ENCODE measurements at places on chromosomes 11 and 22.

DNA sequence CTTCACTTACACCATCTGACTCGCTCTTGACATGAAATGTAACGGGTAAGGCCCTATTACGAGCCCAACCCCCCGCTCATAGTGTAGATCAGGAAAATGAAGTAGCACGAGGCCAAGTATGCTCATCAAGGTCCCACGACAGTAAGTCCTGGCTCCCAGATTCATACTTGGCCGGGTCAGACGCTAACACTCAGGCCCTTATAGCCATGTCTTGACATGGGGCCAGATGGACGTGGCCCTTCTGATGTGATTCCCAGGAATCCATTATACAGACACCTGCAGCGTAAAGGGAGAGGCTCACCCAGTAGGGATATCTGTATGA is 175.1 kb downstream of the CEP164 start:
- DNase-seq: no peak

DNA sequence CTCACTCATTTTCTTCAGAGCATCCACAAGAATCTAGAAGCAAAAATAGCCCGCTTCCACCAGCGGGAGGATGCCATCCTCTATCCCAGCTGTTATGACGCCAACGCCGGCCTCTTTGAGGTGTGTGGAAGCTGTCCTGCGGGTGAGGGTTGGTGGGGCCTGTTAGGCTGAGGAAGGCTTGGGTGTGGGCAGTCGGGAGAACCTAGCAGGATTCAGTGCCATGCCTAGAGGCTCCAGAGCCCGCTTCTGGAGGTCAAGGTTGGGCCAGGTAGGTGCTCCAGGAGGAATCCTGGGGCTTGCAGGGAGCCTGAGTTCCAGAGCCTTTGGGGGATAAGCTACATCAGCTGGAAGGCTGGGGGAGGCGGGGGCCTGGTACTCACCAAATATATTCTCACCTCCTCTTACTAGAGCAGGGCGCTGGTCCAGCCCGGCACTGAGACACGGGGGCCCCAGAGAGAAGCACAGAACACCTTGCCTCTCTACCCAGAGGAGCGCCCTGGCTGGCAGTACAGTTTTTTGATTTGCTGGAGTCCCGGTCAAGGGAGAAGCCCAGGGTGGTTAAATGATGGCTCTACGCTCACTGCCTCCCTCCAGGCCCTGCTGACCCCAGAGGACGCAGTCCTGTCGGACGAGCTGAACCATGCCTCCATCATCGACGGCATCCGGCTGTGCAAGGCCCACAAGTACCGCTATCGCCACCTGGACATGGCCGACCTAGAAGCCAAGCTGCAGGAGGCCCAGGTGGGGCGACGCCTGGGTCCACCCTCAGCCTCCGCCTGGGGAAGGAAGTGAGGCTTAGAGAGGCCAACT is 5.3 kb downstream of the GCAT start:
- DNase-seq: no peak

GRCh38 chr11:15562230-15562629 is 447.5 kb downstream of the INSC start:
- DNase-seq: no peak

- no peak for DNase-seq
Measured at GRCh38 chr22:22397292-22397870, 111.2 kb downstream of the ZNF280B start.

DNA sequence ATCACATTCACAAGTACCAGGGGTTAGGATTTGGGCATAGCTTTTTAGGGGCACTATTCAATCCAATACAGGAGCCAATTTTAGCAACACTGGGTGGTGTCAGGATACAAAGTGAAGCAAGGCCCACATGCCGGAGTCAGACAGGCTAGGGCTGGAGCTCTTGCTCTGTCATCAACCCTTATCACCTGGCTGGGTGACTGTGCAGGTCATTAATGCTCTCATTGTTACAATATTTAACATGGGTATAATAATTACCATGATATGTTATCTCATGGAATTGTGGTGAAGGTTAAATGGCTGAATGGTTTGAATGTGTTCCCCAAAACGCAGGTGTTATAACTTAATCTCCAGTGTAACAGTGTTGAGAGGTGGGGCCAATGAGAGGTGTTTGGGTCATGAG is 143.3 kb upstream of the THY1 start:
- DNase-seq: no peak

DNA sequence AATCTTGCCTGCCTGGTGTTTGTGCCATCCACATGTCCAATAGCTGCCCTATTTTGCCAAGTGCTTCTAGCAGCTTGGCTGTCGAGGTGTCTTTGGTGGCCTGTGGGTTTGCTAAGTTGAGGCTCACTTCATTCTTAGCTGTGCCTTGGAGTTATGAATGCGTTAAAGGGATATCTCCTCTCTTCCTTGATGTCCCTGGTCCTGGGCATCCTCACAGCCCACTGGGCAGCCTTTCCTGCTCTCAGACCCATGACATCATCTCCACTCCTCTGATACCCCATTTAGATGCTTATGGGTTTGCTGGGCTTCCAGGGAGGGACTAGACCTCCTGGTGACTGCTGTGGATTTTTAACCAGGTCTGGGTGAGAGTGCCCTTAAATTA is 1.3 kb downstream of the LDLRAD3 start:
- no peak for DNase-seq

DNA sequence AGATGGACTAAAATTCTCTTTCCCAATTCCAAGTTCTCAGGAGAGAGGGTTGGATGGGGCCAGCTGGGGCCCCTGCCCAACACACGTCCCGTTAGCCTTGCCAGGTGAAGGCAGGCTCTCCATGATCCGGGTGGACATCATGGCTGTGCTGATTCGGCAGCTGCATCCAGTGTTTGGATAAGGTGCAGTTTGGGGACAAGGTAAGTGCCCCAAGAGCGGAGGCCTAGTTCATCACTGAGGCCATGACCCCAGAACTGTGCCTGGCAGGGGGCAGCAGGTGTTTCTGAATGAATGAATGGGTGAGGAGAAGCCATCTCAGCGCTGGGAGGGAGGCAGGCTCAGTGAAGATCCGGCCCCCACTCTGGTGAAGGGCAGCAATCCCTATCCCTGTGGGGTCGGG is 520.4 kb downstream of the TBC1D22A start:
- no peak for DNase-seq

DNA sequence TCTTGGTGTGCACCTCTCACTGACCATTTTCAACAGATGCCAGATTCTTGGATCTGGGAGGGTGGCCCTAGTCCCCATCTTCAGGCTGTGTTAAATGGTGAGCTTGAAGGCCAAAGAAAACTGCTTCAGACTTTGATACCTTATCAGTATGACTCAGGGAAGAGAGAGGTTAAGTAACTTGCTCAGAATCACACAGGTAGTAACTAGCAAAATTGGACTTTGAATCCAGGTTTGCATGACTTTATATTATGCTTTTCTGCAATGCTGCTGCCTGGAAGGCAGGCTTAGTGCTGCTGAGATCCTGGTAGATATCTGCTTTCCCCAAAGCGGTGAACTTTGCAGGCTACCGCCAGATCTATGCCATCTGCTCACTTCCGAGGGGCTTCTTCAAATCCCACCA is 487.3 kb downstream of the INSC start:
- DNase-seq: no peak

GRCh38 chr11:77517226-77517625 is 43.3 kb upstream of the PAK1 start:
- no peak for DNase-seq

DNA sequence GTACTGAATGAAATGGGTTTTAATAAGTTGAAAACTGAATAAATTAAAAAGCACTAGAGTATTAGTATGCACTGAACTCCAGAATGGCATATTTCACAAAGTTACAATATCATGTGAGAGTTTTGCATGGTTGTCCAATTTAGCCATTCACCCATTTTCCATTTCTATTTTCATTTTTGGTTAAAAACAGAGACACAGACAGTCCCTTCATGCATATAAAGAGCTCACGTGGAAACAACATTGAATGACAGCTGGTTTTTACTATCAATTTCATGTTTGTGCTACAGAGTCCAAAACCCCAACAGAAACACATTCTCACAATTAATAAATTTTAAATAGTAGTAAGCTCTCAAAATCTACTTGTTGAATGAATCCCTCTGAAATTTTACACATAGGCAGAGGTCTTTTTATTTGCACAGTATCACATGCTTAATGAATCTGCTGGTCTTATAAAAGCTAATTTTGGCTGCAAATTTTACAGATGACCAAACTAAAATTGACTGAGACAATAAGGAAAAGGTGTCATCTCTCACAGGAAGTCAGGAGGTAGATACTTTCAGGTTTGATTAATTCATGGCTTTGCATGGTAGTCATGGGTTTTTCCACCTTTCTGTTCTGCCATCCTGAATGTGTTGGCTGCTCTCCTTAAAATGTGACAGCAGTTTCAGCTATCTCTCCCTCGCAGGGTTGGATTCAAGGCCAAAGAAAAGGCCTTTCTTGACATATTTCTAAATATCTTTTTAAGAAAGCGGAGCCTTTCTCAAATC is 20.6 kb upstream of the DDI1 start:
- no peak for DNase-seq

GRCh38 chr11:413120-414081 is 1.4 kb downstream of the SIGIRR start:
- no peak for DNase-seq

DNA sequence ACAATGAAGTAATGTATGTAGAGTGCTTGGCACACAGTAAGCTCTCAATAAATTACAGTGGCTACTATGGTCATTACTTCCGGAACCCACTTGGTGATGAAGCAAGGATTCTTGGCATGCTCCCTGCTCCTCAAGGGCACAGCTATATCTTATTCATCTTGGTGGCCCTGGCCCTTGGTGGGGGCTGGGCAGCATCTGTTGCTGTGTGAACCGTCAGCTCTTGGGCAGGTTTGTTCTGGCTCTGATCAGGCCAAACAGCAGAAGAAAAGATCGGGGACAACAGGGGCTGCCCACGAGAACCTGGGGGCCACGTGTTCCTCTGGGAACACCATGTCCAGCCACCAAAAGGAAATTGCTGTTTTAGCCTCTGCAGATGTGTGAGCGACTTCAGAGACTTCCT is 136.9 kb upstream of the SYT13 start:
- no peak for DNase-seq

DNA sequence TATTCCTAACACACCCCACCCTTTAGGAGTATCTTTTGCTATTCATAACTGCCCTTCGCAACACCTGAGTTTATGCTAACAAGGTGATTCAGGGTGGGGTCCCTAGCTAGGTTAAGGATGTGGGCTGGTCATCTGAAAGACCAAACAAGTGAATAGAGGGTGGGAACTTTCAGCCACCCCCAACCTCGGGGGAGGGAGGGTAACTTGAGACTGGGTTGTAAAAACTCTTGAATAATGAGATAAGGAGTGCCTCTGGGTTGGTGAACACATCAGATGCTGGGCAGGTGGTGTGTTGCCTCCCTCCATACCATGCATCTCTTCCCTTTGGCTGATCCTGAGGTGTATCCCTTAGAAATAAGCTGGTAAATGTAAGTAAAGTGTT is 111.5 kb downstream of the SWAP70 start:
- no peak for DNase-seq

- DNase-seq: no peak
Measured at GRCh38 chr22:45831394-45831793, 145.6 kb downstream of the WNT7B start.

DNA sequence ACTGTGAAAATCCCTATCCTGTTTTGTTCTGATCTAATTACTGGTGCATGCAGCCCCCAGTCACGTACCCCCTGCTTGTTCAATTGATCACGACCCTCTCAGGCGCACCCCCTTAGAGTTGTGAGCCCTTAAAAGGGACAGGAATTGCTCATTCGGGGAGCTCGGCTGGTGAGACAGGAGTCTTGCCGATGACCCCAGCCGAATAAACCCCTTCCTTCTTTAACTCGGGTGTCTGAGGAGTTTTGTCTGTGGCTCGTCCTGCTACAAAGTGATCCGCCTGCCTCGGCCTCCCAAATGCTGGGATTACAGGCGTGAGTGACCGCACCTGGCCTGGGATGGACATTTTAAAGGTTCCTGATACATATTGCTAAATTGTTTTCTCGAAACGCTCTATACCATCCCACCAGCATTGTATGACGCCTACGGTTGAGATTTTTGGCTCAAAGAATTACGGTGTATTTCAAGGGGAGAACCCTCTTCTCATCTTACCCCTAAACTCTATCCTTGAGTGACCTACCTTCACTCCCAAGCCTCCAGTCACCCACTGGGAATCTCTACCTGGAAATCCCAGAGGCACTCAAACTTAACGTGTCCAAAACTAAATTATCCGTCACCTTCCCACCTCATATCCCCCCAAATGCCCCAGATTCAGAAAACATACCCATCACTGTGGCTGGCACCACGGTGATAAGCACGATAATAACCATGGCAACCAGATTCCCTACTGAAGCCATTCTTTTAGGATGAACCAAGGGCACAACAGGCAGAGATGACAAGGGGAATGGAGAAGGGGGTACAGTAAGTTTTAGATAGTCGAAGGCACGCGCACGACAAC is 789 bp upstream of the POLA2 start:
- no peak for DNase-seq

DNA sequence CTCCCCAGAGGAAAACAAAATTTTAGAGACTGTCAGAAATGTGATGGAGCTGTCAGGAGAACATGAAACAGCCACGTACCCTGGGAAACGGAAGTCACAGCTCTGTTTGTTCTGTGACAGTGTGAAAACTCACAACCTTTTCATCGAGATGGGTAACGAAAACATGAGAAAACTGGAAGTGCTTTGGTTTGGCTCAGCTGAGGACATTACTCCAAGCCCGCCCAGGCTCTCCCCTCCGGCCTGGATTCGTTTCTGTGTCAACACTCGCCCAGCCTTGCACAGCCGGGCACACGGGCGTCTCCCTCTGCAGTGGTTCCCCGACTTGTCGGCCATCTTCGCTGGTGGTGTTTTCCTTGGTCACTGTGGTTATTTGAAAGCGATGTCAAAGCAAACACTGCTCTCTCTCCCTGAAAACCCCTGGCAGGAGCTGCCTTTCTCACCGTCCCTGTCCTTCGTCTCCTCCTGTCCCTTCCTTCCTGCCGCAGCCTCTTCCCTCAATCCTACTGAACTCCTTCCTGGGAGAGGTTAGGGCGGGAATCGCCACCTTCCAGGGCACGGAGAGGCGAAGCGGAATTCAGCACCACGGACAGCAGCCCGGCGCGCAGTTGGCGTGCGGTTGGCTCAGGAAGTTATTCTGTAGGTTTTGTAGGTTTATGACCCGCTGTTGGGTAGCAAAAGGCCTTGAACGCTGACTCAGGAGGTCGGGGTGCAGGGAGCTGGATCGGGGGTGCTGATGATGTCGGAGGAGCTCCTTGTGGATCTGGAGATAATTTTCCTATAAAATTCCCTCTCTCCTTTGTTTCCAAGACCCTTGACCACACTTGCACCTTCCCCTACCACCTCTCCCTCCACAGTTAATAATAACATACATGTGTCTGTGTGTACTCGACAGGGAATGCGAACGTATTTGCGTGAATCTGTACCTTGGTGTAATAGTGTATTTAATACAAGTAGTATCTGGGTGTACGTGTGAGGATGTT is 13.1 kb upstream of the RPS19BP1 start:
- no peak for DNase-seq

- DNase-seq: no peak
Measured at GRCh38 chr11:129373489-129373953, 2.1 kb upstream of the BARX2 start.

Measured in glomerular endothelial cell (primary cell).